ENCODE measurements at places on chromosomes 16 and 17.

DNA sequence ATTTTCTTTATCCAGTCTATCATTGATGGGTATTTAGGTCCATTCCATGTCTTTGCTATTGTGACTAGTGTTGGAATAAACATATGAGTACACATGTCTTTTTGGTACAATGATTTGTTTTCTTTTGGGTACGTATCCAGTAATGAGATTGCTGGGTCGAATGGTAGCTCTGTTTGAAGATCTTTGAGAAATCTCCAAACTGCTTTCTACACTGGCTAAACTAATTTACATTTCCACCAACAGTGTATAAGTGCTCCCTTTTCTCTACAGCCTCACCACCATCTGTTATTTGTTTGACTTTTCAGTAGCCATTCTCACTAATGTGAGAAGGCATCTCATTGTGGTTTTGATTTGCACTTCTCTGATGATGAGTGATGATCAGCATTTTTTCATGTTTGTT, 103.7 kb downstream of the GOSR1 start:
- no peak for DNase-seq

DNA sequence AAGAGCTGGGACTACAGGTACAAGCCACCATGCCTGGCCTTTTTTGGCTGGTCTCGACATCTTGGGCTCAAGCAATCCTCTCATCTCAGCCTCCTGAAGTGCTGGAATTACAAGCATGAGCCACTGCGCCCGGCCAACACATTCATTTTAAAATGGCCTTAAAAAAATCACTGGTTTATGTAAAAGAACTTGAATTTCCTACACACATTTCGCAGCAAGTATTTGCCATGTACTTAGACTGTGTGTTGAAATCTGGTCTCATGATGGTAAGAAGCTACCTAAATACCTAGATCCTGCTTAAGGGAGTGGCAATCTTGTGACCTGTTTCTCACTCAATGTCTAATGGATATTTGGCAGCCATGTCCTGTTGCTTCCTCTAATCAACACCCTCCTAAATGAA, 8.5 kb upstream of the CYTH1 start:
- DNase-seq: no peak

- DNase-seq: no peak
Observed at GRCh38 chr17:80832266-80832676, 159.4 kb upstream of the CHMP6 start.

- no peak for DNase-seq
Observed at GRCh38 chr17:27199948-27200347, 94.0 kb upstream of the WSB1 start.

DNA sequence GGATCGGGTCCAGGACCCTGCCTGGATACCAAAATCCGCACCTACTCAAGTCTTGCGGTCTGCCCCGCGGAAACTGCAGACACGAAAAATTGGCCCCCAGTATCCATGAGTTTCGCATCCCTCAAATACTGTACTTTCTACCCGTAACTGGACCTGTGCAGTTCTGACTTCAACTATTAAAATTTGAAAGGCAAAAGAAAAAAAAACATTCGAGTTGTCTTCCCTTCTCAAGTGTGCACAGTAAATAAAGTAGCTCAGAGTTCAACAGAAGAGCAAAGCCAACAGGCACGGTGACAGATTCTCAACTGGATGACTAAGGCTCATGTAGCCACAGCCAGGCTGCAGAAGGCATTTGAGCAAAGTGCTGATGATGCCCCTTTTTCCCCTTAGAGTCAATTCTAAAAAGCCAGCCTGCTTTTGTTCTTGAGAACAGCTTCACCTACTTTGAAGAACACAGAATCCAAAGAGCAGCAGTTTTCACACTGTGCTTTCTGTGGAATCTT, 32.5 kb downstream of the MARF1 start:
- DNase-seq: no peak

- DNase-seq: no peak
Observed at GRCh38 chr16:16021988-16022682, 72.7 kb downstream of the ABCC1 start.
